Memory B cell (primary cell): ENCODE measurements at places on chromosomes 11 and 22.

DNA sequence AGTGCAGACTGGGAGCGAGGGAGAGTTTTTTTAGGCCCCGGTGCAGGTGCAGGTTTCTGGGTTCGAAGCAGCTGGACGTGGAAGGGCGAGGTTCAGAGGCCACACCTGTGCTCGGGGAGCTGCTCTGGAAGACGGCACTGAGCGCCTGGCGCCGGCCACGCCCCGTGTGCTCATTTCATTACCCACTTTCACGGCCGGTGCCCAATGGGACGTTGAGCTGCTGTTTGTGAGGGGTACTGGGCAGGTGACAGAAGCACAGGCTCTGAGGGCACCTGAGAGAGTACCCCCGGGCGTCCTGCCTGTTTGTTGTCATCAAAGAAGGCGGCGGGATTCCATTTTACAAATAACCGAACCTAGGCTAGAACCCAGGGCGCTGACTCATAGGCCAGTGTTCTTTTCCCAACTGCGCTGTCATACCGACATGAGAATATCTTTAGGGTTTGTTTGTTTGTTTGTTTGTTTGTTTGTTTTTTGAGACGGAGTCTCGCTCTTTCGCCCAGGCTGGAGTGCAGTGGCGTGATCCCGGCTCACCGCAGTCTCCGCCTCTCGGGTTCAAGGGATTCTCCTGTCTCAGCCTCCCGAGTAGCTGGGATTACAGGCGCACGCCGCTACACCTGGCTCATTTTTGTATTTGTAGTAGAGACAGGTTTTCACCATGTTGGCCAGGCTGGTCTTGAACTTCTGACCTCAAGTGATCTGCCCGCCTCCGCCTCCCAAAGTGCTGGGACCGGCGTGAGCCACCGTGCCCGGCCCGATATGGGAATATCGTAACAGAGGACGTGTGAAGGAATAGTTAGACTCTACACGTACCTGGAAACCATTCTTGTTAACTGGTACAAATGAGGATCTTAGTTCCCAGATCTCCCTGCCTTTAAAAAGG, 16.6 kb upstream of the SPTBN2 start:
- DNase-seq: no peak

DNA sequence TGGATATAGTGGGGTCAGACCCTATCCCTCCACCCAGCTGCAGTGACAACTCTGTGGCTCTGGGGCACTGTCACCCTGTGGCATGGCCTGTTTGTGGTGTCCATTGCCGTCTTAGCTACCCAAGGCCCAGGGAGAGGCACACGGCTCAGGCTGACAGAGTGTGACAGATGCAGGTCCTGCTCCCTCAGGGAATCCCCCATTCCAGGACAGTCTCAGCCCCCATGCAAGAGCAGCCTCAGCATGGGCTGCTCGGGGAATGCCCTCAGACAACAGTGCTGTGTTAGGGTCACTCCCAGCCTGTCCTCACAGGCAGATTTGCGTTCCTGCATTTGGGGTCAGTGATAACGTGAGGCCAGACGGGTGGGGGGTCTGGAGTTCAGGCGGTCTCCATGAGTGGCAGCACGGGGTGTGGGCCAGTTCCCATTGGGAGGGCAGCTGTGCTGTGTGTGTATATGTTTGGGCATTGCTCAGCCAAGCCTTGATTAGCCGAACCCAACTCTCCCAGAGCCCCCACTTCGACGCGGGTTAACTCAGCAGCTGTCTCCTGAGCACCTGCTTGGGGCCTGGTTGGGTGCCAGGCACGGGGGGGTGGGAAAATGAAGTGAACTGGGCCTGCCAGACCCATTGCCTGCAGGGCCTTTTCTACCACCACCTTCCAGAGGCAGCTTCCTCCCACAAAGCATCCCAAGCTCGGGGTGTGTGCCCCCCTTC, 5.3 kb upstream of the KCNQ1OT1 start:
- DNase-seq: no peak

GRCh38 chr22:20965104-20965887, 1.8 kb upstream of the AIFM3 start:
- no peak for DNase-seq

GRCh38 chr11:8807544-8808225, 103.3 kb upstream of the AKIP1 start:
- DNase-seq: no peak

DNA sequence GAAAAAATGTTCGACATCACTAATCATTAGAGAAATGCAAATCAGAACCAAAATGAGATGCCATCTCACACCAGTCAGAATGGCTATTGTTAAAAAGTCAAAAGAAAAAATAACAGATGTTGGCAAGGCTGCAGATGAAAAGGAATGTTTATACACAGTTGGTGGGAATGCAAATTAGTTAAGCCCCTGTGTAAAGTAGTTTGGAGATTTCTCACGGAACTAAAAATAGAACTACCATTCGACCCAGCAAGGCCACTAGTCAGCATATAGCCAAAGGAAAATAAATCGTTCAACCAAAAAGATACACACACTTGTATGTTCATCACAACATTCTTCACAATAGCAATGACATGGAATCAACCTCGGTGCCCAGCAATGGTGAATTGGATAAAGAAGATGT, 503.2 kb downstream of the OPCML start:
- DNase-seq: no peak
